ENCODE measurements at places on chromosomes 5 and 9.

- DNase-seq = no peak
Observed at GRCh38 chr5:154740483-154740882, 14.7 kb upstream of the LARP1 start.

- no peak for DNase-seq
Observed at GRCh38 chr9:121613009-121613752, 38.3 kb upstream of the DAB2IP start.

DNA sequence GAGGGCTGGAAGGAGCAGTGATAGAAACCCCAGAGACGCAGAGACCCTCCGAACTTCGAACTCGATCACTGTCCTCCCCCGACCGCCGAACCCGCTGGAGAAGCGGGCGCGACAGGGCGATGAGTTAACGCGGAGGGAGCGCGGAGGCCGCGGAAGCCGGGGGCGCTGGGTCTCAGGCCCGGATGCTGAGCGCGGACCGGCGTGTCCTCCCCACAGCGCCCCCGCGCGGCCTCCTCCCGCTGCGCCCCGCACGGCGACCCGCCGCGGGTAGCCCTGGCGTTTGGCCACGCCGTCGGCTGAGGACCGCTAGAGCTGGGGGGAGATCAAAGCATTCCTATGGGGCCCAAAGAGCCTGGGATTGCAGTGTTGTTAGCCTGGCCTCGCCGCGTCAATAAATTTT, 7.7 kb upstream of the DMRT2 start:
- DNase-seq = no peak

DNA sequence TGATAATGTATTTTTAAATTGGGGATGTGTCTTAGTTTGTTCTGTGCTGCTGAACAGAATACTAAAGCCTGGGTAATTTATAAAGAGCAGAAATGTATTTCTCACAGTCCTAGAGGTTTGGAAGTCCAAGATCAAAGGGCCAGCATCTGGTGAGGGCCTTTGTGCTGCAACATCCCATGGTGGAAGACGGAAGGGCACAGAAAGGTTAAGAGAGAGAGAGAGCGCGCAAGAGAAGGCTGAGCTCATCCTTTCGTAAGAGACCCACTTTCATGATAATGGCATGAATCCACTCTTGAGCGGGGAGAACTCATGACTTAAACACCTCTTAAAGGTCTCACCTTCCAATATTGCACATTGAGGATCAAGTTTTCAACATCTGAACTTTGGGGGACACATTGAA, 79.1 kb upstream of the GOLM1 start:
- no peak for DNase-seq

DNA sequence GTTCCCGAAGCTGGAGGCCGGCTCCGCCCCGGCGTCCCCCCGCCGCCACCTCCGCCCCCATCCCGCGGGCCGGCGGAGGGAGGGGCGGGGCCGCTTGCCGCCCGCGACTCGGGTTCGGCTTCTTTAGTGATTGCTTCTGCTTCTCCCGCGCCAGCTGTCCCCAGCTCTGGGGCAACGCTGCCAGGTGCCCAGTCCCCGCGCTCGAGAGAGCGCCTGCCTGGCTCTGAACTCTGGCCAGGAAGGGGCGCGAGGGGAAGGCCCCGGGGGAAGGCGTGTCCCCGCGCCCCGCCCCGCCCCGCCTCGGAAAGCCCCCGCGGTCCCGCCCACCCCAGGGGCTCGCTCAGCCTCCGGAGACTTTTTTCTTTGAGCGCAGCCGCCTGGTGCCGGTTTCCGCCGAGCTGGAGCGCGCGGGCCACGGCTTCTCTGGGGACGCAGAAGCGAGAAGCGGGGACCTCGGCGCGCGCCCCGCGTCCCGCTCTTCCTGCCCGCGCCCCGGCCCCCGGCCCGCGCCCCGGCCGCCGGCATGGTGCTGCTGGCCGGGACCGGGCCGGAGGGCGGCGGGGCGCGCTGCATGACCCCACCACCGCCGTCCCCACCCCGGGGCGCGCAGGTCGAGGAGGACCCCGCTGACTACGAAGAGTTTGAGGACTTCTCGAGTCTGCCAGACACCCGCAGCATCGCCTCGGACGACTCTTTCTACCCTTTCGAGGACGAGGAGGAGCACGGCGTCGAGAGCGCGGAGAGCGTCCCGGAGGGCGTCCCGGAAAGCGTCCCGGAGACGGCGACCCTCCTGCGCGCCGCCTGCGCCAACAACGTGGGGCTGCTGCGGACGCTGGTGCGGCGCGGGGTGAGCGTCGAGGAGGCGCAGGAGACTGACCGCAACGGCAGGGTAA, at the start of gene ANKRD33B:
TSS of gene ANKRD33B (plus strand) at position 126 of the 893 bp plus-strand sequence. CDS start at position 524, 398 bp downstream.
- DNase-seq = peak; percentile 86

- no peak for DNase-seq
Observed at GRCh38 chr5:122053181-122054109, 24.6 kb downstream of the LOX start.

- no peak for DNase-seq
Observed at GRCh38 chr5:10536511-10536910, 27.4 kb upstream of the ANKRD33B start.

DNA sequence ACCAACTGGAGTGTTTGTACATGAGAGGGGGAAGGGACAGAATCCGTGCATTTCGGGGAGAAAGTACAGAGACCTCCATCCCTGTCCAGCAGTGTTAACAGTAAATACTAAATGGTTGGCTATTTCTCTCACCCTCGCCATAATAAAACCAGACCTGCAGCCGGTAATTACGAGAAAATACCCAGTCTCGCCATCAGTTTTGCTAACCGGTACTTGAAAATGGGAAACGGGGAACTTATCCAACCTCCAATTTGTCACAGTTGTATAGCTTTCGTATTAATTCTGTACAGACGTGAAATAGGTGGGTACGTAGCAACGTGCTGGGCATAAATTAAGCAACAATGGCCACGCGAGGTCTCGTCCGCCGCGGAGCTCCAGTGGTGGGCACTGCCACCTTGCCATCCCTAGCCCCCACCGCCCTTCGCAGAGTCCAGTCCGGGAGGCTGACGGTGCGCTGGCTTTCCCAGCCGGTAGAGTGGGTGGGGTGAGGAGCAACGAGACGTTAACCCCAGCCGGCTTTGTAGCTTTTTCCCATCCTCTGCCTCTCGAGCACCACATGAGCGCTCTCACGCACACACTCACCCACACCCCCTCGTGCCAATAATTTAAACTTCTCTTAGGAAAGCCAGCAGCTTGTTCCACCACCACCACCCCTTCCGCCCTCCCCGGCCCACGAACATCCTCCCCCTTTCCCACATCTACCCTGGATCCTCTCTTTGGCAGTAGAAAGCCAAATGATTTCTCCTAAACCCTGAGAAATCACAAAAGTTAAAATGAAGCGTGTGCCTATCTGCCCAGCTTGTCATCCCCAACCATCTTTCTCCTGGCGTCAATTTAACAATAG, 1.8 kb downstream of the ELAVL2 start:
- no peak for DNase-seq

- DNase-seq = no peak
Observed at GRCh38 chr9:137455359-137455991, 3.7 kb downstream of the NSMF start.

DNA sequence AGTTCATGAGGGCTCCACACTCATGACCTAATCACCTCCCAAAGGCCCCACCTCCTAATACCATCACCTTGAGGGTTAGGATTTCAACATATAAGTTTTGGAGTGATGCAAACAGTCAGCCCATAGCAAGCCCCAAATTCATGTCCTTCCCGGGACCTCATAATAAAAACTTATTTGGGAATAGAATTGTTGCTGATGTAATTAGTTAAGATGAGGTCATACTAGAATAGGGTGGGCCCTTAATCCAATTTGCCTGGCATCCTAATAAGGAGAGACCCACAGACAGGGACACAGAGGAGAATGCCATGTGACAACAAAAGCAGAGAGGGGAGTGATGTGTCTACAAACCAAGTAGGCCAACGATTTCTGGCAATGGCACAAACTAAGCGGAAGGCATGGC, 347.1 kb downstream of the ARHGEF28 start:
- DNase-seq = no peak

- DNase-seq = no peak
Observed at GRCh38 chr5:38795986-38796741, 49.6 kb upstream of the OSMR start.

GRCh38 chr9:120235081-120235480, 344.9 kb downstream of the CDK5RAP2 start:
- DNase-seq = no peak

DNA sequence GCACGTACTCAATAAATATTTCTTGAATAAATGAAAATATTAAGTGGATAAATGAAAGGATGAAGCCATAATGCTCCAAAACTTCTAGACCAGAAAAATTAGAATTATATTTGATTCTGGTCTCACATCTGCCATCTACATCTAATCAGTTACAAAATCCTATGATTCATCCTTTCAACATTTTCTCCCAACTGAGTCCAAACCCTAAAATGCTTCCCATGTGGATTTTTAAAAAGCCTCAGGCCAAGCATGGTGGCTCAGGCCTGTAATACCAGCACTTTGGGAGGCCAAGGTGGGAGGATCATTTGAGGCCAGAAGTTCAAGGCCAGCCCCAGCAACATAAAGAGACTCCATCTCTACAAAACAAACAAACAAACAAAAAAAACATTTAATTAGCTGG, 31.6 kb upstream of the FST start:
- DNase-seq = no peak

GRCh38 chr5:143968071-143968878, 156.3 kb downstream of the HMHB1 start:
- peak; percentile 58 for DNase-seq

- no peak for DNase-seq
Observed at GRCh38 chr5:154966081-154966841, 25.4 kb downstream of the MRPL22 start.

GRCh38 chr5:148844433-148845280, 18.2 kb downstream of the ADRB2 start:
- peak; percentile 69 for DNase-seq

DNA sequence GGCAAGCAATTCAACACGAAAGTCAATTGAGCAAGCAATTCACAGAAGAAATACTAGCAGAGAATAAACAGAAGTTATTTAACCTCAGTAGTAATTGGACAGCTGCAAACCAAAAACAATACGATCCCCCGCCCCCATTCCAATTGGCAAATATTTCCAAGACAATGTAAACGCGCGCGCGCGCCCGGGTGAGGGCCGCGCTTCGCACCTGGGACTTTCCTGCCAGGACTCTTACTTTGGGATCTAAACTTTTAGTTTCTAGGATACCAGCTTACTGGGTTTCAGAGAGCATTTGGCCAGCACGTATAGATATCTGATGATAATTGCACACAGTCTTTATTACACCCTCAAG, 8.6 kb downstream of the RUFY1 start:
- no peak for DNase-seq

DNA sequence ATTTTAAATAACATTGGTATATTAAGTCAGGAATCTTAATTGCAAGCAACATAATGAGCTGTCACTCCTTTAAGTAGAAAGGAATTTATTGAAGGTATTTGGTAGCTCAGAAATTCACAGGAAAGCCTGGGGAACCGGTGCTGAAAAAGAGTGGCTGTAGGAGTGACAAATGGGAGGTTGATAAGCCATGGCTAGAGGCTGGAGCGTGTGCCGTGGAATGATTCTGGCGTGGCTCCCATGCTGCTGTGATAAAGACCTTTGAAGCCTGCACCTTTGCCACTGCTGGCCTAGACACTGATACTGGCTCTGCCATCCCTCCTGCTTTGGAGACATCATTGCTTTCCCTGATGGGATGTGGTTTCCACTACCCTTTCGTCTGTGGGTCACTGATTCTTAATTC, 65.7 kb upstream of the ATG10 start:
- DNase-seq = no peak

GRCh38 chr5:71652349-71652748, 65.2 kb downstream of the MCCC2 start:
- no peak for DNase-seq

All from natural killer cell (primary cell).